ENCODE measurements at places on chromosomes 5 and 9.

DNA sequence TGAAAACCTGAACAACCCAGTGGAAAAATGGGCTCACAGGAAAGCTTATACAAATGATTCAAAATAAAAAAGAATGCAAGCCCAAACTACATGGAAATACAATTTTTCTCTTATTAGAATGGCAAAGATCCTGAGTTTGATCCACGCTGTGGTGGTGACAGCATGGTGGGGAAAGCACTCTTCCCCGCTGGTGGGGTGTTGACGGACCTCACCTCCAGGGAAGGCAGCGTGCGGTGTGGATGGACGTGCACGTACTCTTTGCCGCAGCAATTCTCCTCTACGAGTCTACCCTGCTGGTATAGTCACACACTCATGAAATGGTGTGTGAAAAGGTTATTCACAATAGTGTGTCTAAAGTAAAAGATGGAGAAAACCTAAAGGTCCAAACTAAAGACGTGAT, 5.9 kb upstream of the ZFP62 start:
- DNase-seq, result no peak

- DNase-seq, result no peak
Observed at GRCh38 chr5:176134529-176135223, 103.5 kb upstream of the SIMC1 start.

- no peak for DNase-seq
Observed at GRCh38 chr5:35229076-35230037, 930 bp downstream of the PRLR start.

GRCh38 chr5:135163964-135164363, 129.9 kb upstream of the PITX1 start:
- no peak for DNase-seq
